ENCODE measurements at places on chromosomes 4 and X.

GRCh38 chr4:8545439-8545765 is 34.8 kb upstream of the GPR78 start:
- DNase-seq: no peak

- DNase-seq: peak; percentile 31
Observed at GRCh38 chr4:128782076-128782715, 27.3 kb upstream of the JADE1 start.

- DNase-seq: no peak
Observed at GRCh38 chrX:141894733-141895132, 9.0 kb upstream of the MAGEC1 start.

GRCh38 chr4:75158451-75158850 is 225.5 kb downstream of the PARM1 start:
- no peak for DNase-seq

- DNase-seq: no peak
Observed at GRCh38 chr4:111268769-111269414, 646.0 kb upstream of the PITX2 start.

DNA sequence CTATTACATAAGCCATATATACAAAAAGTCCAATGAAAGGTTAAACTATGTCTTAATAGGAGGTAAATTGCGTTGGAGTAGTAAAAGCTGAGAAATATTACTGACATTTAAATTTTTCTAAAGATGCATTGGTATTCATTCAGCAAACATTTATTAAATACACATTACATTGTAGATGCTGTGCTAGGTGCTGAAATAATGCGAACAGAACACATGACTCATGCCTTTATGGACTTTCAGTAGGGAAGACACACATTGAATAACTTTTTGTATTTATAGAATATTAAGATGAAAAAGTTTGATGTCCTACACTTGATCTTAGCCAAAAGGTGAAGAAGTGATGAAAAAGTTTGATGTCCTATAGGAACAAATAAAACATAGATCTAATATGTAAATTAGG is 871.1 kb upstream of the SLIT2 start:
- no peak for DNase-seq

- no peak for DNase-seq
Observed at GRCh38 chr4:21167711-21168110, 467.5 kb downstream of the PACRGL start.

- DNase-seq: no peak
Observed at GRCh38 chr4:176286728-176287127, 17.7 kb upstream of the ASB5 start.

GRCh38 chr4:173482330-173482931 is 47.6 kb downstream of the HAND2 start:
- DNase-seq: no peak

- DNase-seq: no peak
Observed at GRCh38 chr4:75432683-75433082, 81.5 kb downstream of the RCHY1 start.

DNA sequence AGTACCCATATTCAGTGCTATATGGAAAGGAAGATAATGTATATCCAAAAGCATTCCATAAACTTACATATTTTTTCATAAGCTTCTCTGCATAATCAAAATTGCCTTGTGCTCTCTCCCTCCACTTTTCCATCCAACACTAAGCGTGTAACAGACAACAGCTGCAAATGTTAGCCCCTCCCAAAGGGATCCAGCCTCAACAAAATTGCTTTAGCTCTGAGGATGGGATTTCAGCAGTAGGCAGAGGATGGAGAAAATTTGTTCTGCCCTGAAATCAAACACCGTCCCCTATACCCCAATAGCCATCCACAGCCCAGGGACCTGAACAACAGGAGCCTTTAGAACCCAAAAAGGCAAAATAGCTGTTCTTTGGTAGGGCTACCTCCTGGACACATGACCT is 28.8 kb upstream of the FGF13 start:
- no peak for DNase-seq

DNA sequence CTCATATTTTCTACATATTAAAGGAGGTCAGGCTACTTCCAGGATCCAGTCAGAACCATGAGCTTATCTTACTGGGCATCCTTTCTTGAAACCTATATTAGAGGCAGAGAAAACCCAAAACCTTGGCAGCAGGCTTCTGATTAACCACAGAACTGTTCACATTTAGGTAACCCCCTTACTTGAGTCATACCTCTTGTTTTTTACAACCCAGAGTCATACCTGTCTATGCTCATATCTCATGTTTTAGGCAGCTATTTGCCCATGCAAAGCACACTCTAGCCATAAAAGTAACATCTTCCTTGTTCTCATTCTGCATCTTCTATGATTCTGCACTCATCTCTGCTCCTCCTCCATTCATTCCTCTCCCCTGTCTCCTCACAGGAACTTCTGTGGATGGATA is 138.0 kb upstream of the SMIM31 start:
- no peak for DNase-seq

GRCh38 chr4:172652369-172652768 is 516.2 kb upstream of the GALNT7 start:
- no peak for DNase-seq

GRCh38 chr4:13541176-13541604 is 3.1 kb downstream of the NKX3-2 start:
- DNase-seq: no peak

DNA sequence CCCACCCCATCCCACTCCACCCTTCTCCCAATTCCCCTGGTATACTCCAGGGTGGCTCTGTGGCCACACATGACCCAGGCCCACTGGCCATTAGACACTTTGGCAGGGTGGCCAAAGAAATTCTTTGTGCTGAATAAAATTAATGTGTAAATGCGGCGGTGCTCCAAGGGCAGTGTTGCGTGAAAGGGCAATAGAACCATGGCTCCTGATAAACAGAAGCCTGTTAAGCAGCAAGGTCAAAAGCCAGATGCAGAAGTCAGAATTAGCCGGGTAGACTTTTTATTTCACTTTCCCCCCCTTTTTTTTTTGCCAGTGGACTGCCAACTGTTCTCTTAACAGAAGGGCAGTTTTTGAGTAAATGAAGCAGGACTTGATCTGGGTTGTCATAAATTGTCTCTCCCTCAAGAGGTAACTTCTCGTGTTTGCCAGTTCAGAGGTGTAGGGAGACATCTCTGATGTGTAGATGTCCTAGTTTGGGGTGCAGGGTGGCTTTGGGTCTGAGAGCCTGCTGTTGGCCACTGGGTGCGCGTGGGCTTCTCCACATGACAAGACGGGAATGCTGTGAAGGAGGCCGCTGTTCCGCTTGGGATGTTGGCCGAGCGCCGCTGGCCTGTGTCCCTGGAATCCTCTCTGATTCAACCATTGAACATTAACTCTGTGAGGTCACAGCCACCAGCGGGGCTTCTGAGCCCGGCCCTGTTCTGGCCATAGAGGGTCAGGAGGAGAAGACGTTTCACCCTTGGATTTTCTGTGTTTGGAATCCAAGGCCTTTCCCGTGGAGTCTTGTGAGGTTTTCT is 139.5 kb downstream of the TBL1X start:
- DNase-seq: no peak

DNA sequence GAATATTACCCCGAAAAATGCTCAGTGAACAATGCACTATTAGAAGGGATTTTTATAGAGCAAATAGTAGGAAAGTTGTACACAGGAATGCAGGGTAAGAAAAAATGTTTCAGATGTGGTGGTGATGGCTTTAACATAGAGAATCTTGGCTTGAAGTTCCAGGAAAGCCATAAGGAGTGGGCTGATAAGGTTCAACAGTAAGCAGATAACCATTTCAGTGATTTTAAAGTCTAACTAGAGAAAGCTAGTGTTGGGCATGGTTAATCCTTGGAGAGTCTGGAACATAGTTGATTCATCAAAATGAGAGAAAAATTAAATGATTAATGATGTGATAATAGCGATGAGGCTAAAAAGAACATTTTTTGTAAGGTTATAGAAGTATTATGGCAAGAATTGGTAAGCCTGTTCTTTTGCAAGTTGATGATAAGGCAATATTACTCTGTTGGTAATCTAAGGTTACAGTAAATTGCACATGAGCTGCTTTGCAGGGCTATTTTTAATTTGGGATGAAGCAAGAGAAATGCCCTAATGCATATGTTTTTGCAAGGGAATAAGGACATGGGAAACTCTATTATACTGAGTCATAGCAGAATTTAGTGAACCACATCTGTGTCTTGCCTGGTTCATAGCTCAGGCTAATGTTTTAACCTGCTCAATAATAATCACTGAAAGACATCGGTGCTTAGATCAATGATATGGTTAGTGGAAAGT is 44.3 kb downstream of the GALNTL6 start:
- no peak for DNase-seq

GRCh38 chr4:130080872-130081451 is 985.0 kb downstream of the C4orf33 start:
- DNase-seq: no peak

DNA sequence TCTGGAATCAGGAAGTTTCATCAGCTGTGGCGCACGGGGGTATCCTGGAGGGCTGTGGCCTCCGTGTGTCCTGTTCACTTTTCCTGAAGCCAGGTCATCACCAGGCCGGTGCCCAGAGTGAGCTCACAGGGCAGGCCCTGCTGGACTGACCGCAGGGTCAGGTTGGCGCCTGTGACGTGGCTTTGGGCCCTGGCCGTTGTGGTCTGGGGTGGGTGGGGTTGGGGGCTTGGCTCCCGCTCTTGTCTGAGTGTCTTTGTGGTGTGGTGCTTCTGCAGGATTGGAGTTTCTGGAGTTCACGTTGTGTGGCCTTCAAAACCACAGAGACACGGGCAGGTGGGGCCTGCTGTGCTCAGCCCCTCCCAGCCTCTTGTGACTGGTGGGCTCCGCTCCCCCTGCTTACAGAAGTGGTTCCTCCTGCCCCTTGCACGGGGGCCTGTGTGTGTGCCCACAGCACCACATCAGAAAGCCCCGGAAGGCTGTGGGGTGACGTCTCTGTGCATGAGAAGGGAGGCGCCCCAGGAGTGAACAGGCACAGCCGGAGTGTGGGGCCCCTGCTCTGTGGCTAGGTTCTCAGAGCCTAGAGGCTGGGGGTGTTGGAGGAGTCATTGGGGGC is 9.5 kb downstream of the RGS12 start:
- DNase-seq: peak; percentile 61

DNA sequence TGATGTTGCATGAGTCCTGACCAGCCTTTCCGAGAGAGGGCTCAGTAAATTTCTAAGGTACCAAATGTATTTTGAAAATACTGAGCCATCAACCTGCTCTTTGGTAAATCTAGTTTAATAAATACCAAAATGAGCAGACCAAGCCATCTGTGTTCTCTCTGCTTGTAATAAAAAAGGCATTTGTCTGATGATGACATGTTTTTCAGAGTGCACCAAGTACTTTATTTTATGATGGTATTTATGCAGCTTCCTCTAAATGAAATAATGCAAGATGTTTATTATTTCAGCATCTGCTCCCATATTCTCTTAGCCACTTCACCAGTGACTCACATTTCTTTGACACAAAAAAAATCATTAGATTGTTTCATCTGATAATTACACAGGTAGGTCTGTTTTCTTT is 700.5 kb downstream of the TRIML1 start:
- DNase-seq: no peak

GRCh38 chr4:6964858-6965257 is 55.2 kb downstream of the TBC1D14 start:
- no peak for DNase-seq

DNA sequence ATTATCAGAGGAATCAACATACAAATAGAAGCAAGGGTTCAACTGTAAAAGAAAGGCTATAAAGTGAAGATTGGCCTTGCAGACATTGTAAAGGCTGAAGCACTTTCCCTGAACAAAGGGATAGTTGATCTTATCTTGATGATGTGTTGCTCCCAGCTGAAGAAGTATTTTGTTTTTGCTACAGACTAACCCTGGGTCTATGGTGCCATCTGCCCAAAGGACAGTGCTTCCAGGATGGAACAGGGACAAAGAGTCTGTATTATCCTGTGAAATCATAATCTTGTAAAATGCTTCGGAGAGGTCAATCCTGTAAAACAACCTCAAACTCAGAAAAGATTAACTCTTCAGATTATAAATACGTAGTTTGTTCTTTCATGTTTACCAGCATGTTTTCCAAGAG is 251.7 kb upstream of the ANKRD50 start:
- DNase-seq: no peak

DNA sequence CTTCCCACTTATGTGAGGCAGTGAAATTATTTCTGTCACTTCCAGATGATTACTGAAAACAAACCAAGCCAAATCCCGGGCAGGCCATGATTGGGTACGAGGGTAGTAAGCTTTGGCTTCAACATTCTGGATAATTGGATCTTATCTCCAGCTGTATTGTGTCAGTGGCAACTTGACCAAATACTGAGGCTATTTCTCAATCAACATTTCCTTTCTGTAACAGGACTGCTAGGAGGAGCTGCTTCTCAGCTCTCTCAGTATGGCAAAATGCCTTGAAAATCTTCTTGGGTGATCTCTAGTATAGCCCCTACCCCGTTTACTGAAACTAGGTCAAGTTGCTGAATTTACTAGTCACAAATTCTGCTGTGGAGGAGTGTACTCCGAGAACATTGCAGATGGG is 169.3 kb upstream of the FRMPD4 start:
- no peak for DNase-seq

DNA sequence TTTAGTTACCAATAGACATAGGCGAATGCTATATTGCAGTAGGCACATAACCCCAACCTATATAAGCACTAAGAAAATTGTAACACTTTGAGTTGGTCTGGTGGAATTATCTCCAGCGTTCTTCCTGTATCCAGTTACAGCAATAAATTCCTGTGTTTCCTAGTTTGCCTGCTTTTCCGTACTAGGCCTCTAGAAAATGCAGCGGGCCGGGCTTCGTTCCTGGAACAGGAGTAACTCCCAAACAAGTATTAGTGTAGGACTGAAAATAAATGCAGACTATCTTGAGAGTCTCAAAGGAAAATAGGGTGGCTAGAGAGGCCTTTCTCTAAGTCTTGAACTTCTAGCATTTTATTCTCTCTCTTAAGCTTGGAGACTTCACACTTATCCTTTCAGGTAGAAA is 159.8 kb downstream of the OR13H1 start:
- no peak for DNase-seq

DNA sequence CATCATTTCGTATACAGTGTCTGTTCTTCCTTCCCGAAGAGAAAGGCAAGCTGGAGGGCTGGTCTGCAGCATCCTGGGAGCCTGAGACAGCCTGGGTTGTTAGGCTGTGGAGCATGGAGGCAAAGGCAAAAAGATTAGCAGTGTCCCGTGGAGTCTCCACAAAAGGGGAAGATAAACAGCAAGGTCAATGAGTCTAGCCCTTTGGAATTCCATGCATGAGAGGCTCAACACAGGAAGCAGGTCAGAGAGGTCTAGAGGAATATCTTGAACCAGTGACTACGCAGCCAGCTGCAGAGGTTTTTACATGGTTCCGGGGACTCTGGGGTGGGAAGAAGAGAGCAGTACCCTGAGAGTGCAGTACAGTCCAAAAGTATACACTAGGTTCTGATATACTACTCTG is 12.2 kb upstream of the MCF2 start:
- no peak for DNase-seq

- DNase-seq: no peak
Observed at GRCh38 chr4:109735566-109736365, 5.9 kb upstream of the PLA2G12A start.

GRCh38 chrX:9149501-9150245 is 115.7 kb upstream of the FAM9B start:
- no peak for DNase-seq

Data from stimulated activated CD8-positive, alpha-beta memory T cell treated with anti-CD3 and anti-CD28 coated beads, Interleukin-4, amount 100 ng/mL, for 1 hour (primary cell).